GM13977 (cell line): ENCODE measurements at places on chromosomes 7 and 10.
A peak's percentile ranks its signal among the peaks of the same experiment; 100 is the strongest.

- DNase-seq, result peak; percentile 33
These were observed 87.7 kb downstream of the ST7 start for GRCh38 chr7:117041007-117041406.

DNA sequence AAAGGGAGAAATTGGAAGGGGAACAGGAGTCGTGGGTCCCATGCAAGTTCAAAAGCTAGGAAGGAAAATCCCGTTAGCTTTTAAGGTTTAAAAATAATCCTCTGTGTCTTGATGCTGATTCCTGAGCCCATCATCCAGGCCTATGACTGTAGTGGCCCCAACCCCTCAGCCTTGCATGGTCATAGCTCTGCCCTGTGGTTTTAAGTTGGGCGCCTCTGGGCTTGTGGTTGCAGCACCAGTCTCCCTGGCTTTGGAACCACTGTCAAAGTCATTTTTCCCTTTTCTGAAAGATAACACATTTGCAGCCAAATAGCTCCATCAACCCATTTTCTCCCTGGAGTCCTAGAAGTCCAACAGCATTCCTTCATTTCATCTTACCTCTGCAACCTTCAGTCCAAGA lies 13.6 kb downstream of the TMEM236 start:
- no peak for DNase-seq

- no peak for DNase-seq
These were observed 19.6 kb upstream of the FAM25A start for GRCh38 chr10:87000491-87000890.

GRCh38 chr10:86630079-86630478 lies 24.3 kb upstream of the OPN4 start:
- no peak for DNase-seq

- no peak for DNase-seq
These were observed 998.1 kb downstream of the LRMDA start for GRCh38 chr10:76429368-76430060.

- DNase-seq, result peak; percentile 80
These were observed 77.9 kb downstream of the PCGF5 start for GRCh38 chr10:91298224-91298871.

DNA sequence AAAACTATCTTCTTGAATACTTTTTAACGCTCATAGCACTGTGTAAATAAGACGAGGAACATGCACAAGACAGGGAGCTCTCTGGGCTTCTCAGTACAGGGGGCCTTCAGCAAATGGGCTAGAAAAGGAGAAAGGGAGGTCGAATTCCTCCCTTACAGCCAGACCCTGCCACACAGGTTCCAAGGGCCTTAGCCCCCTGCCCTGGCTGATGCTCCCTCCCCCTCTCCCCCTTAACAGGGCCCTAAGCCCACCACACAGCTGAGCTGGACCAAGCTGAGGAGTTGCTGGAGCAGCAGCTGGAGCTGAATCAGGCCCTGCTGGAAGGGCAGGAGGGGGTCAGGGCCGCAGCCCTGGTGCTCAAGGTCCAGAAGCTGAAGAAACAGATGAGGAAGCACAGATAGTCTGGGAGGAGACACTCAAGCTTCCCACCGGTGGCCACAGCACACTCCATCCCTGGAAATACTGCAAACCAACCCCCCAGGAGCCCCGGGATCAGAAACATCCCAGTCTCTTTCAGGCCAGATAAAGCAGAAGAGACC lies 153.9 kb downstream of the SNX13 start:
- DNase-seq, result no peak
